Foreskin keratinocyte (primary cell): ENCODE measurements at places on chromosomes 4 and X. TPM values are rescaled to one million over a fixed set of nuclear protein-coding genes. Genes with fewer than 3 reads are reported as not detected.

Gene ALB
- not detected in 2 replicates for polyA plus RNA-seq

Gene TMPRSS11D
- 0.20 and 0.54 TPM in 2 replicates for polyA plus RNA-seq

Gene UBA1
- 161 and 163 TPM in 2 replicates for polyA plus RNA-seq

Gene ETDC
- polyA plus RNA-seq = not detected in 2 replicates

Gene F9
- not detected in 2 replicates for polyA plus RNA-seq

DNA sequence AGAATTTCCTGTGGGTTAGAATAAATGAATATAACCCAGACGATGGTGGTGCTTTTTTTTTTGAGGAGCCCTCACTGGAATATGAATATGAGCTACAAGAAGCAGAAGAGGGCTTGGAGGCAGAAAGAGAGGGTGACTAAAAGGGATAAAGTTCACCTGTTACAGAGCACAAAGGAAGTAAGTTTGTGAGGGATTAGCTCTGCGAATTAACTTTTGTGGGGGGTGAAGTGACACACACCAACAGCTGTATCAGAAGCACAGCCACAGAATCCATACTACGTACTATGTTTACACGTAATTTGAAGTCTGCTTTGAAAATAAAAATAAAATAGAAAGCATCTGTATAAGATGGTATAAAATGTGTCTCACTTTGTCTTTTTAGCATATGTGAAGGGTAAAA lies 963.6 kb upstream of the DIAPH2 start:
- DNase-seq = no peak

DNA sequence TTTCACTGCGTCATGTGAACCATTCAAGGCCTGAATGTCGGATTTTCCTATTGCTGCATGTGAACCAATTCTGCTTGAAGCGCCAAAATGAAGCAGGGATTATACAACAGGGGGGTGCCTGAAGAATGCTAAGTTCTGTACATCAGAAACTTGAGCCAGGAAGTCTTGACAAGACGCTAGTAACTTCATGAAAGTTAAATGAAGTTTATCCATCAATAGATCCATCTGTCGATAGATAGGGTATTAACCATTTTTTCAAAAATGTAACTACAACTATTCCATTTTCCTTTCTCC lies 590 bp upstream of the NAF1 start:
- DNase-seq = no peak

- no peak for DNase-seq
Measured at GRCh38 chr4:81471298-81471587, 464 bp downstream of the RASGEF1B start.

DNA sequence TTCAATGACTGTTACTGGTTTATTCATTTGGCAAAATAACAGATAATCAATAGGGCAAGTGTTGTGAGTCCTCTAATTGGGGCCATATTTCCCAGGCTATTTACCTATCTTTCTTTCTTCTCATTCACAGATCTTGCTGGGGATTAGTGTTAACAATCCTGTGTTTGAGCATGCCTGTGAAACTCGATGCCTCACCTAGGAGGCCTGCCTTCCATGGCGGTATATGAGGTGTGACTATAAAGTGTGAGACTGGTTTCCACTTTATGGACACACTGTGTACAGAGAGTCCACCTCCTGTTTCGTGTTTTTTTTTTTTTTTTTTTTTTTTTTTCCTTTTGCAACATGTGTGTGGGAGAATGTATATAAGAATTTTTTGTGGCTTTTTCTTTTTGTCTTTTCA lies 199.3 kb downstream of the BMPR1B start:
- no peak for DNase-seq

DNA sequence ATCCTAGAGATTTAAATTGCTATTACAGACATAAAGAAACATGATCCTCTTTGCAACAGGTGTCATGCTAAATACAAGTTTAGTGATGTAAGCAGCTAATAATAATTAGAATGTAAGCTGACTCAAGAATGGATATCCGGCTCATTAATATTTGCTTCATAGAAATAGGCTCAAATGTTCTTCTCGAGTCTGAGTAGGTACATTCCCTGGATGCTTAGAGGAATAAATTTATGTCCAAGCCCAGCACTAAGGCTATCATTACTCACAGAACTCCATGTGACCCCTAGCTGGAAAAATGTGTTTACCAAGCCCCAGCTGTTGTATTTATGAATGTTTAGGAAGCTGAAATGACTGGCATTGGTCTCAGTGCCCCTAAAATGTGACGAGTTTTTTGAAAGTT lies 87.6 kb upstream of the TSPAN7 start:
- no peak for DNase-seq

- DNase-seq = peak; percentile 22
Measured at GRCh38 chr4:16001484-16001858, 38.5 kb upstream of the FGFBP2 start.

- no peak for DNase-seq
Measured at GRCh38 chr4:122534776-122535175, 78.3 kb upstream of the IL2 start.

GRCh38 chr4:82758701-82759685 lies 39.6 kb downstream of the SCD5 start:
- DNase-seq = no peak

DNA sequence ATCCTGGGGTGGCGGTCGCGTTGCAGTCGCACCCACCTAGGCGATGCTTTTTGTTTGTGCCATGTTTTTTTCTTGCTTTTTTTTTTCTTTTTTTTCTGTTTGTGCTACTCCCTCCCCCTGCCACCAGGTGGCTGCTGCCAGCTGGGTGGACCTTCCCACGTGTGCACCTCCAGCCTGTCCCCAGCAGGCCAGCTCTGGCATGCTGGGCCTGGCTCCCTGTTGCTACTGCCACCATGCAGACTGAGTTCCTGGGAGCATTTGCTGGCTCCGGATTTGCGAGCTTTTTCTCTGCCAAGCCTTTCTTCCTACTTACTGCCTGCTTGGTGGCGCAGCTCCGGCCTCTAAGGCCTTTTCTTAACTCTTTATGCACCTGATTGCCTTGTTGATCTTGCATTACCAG lies 161.2 kb upstream of the WDFY3 start:
- DNase-seq = no peak

DNA sequence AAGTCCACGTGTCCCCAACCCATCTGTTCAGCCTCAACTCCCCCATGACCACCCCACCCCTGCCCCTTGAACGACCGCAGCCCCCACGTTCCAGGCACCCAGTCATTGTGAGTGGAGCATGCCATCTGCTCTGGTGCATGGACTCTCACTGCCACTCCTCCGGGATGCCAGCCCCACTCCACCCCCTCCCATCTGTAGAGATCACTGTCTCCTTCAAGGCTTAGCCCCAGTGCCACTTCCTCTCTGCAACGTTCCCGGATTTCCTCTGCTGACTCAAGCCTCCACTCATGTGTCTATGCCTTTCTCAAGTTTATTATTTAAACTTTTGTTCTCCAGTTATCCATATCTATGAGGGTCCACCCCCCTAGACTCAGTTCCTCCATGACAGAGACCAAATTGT lies 54.0 kb downstream of the MAML3 start:
- DNase-seq = no peak

DNA sequence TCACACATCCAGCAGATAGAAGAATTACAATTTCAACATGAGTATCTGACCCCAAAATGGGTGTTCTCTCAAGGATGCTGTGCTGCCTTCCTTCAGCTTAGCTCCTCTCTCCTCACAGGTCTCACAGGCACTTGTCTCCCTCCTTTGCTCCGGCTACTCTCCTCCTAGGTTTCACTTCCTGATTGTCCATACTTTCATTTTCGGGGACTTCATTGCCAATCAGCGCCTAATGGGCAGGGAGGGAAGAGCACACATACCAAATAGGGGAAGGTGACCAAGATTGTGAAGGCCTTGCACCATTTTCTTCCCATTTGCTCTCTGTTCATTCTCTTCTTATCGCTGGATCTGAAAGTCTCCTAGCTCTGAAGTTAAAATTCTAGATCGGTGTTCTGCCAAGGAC lies 125.4 kb upstream of the EOLA2 start:
- DNase-seq = no peak

DNA sequence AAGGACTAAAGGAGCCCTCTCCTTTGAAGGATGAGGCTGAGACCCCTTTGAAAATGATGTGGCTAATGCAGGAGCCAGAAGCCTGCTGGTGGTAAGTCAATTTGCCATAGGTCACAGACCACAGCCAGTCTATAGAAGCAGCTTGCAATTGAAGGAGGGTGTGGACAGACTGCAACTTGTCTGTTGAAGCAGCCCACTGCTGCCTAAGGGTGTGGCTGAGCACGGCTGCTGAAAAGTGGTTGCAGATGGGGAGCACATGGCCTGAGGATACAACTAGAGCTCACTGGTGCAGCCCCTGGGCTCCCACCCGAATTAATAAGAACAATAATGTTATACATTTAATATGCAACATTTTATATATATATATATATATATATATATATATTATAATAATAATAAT lies 11.4 kb upstream of the EXOC1L start:
- DNase-seq = no peak

GRCh38 chr4:86993909-86994681 lies 59.3 kb downstream of the AFF1 start:
- DNase-seq = no peak

GRCh38 chr4:146545102-146545501 lies 23.4 kb upstream of the SLC10A7 start:
- DNase-seq = no peak
